ENCODE measurements at places on chromosomes 5 and 9. TPM values are rescaled to one million over a fixed set of nuclear protein-coding genes. Genes with fewer than 3 reads are reported as not detected.
A peak's percentile ranks its signal among the peaks of the same experiment; 100 is the strongest.

DNA sequence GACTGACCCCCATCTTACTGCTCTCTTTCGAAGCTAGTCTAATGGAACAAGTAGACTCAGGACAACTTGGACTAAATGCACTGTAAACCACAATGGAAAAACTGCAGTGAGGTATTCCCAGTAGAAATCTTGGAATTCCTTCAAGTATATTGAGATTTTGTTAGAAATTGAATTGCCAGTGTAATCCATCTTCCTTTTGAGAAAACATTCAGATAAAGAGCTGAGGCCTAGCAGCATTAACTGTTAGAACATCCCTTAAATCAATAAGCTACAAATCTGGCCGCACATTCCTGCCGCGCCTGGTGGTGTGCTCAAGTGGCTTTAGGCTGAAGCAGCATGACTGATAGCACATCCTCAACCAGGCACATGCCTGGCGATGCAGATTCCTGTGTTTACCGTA, 29.3 kb downstream of the PPIC start:
- H3K36me3 ChIP-seq, result no peaks in the 10 kb centered on the region
- no peak overlapping the region for H3K27ac ChIP-seq
- H3K4me3 ChIP-seq, result no peak overlapping the region
- DNase-seq, result no peak
- H3K27me3 ChIP-seq, result no peaks in the 10 kb centered on the region

- no peak overlapping the region for H3K4me3 ChIP-seq
- H3K4me1 ChIP-seq, result peaks cover 5% of the 10 kb centered on the region
- H3K27me3 ChIP-seq, result no peaks in the 10 kb centered on the region
- DNase-seq, result no peak
- no peaks in the 10 kb centered on the region for H3K36me3 ChIP-seq
- no peak overlapping the region for H3K27ac ChIP-seq
Observed at GRCh38 chr5:172724242-172725183, 46.5 kb downstream of the DUSP1 start.

DNA sequence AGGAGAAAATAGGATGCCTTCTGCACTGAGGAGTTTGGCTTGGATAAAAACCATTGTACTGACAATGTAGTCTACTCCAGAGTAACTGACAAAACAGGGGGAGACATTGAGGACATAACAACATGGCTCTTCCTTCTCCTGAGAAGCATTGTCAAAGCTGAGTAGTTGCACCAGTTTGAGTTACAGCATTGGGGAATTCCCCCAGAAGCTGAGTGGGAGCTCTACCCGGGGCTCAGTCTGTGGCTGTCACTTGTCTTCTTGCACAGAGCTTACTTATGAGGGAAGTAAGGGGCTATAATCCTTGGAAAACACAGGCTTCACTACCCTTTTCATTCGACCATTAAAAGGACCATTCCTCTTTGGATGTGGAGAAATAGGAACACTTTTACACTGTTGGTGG, 21.2 kb downstream of the HSPB3 start:
- H3K36me3 ChIP-seq, result no peaks in the 10 kb centered on the region
- no peaks in the 10 kb centered on the region for H3K27me3 ChIP-seq
- H3K4me1 ChIP-seq, result no peaks in the 10 kb centered on the region
- no peak for DNase-seq

DNA sequence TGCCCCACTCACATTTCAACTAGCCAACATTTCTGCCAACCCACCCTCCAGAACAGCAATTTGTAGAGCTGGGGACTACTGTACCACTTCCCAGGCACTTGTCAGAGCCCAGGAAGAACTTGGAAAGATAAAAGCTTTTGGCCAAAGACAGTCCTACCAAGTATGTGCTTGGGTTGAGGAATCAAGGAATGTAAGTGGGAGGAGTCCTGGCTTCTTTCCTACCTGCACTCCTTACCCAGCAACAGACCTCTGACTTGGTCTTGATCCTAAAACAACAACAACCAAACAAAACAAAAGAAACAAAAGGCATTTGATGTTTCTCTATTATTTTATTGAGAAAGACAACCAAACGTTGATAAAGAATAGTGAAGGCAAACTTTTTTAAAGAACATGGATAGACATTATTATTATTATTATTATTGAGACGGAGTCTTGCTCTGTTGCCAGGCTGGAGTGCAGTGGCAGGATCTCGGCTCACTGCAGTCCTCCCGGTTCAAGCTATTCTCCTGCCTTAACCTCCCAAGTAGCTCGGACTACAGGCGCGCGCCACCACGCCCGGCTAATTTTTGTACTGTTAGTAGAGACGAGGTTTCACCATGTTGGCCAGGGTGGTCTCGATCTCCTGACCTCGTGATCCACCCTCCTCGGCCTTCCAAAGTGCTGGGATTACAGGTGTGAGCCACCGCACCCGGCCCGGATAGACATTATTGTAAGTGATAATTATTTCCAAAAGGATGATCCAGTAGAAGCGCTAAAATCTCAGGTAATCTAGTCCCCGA, 33.5 kb downstream of the ANXA2R start:
- H3K27me3 ChIP-seq, result no peaks in the 10 kb centered on the region
- no peaks in the 10 kb centered on the region for H3K36me3 ChIP-seq
- peaks cover 2% of the 10 kb centered on the region for H3K4me1 ChIP-seq
- no peak for DNase-seq

PCDHGA8 gene
- 3.5 TPM for total RNA-seq

GRCh38 chr5:9452181-9452580, 93.7 kb downstream of the SEMA5A start:
- no peaks in the 10 kb centered on the region for H3K4me1 ChIP-seq
- no peaks in the 10 kb centered on the region for H3K36me3 ChIP-seq
- no peak for DNase-seq
- no peak overlapping the region for H3K27ac ChIP-seq
- H3K4me3 ChIP-seq, result no peak overlapping the region

GRCh38 chr5:34505731-34506130, 150.4 kb upstream of the RAI14 start:
- H3K36me3 ChIP-seq, result no peaks in the 10 kb centered on the region
- no peaks in the 10 kb centered on the region for H3K27me3 ChIP-seq
- H3K4me1 ChIP-seq, result peaks cover 3% of the 10 kb centered on the region
- H3K27ac ChIP-seq, result no peak overlapping the region
- DNase-seq, result no peak

RABL6 gene
- total RNA-seq, result 65.4 TPM

SLC6A3 gene
- total RNA-seq, result 0.46 TPM

SPINK9 gene
- not detected for total RNA-seq

- H3K27ac ChIP-seq, result peak within 1 kb of the TSS; percentile 29
- no peaks in the 10 kb centered on the region for H3K4me1 ChIP-seq
- H3K27me3 ChIP-seq, result no peaks in the 10 kb centered on the region
- peak; percentile 90 for DNase-seq
- no peaks in the 10 kb centered on the region for H3K36me3 ChIP-seq
Observed at GRCh38 chr9:105447814-105448812, at the start of gene FSD1L. Gene FSD1L (plus strand): TSS chr9:105448034. CDS start chr9:105448221, 187 bp downstream.

- no peaks in the 10 kb centered on the region for H3K27me3 ChIP-seq
- no peaks in the 10 kb centered on the region for H3K4me1 ChIP-seq
- DNase-seq, result no peak
- no peaks in the 10 kb centered on the region for H3K36me3 ChIP-seq
Observed at GRCh38 chr9:15205632-15206420, 101.2 kb downstream of the TTC39B start.
